Osteoblast (primary cell): ENCODE measurements at places on chromosomes 12 and 14. TPM values are rescaled to one million over a fixed set of nuclear protein-coding genes. Genes with fewer than 3 reads are reported as not detected.
A peak's percentile ranks its signal among the peaks of the same experiment; 100 is the strongest.

GRCh38 chr14:97074856-97075255 lies 277.7 kb downstream of the VRK1 start:
- DNase-seq, result no peak

DNA sequence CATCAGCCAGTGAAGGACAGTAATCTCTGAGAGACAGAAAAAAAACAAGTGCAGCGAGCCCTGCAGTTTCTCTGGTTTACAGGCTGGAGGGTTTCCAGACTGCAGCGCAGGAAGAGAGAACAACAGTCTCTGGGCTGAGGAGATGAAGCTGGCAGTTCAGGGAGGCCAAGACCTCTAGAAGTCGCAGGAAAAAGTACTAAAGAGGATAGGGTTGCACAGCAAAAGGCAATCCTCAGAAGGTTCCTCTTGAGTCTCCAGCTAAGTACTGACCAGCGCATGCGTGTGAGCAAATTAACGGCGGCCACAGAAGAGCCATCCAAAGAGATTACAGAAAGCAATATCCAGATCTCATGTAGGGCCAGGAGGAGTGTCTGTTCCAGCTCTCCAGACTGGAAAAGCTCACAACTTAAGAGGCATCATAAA lies 12.2 kb upstream of the CCDC60 start:
- no peak for DNase-seq

- DNase-seq, result no peak
Measured at GRCh38 chr12:45355730-45356129, 139.8 kb downstream of the ANO6 start.

ANKRD33 gene
- total RNA-seq, result not detected in 2 replicates

- no peak for DNase-seq
Measured at GRCh38 chr12:27221625-27222387, 22.3 kb upstream of the STK38L start.

GRCh38 chr12:57092876-57093414 lies 4.0 kb downstream of the NAB2 start:
- peak; percentile 39 for DNase-seq

GPX2 gene
- not detected in 2 replicates for total RNA-seq

GRCh38 chr14:95440951-95441350 lies 75.5 kb downstream of the SYNE3 start:
- peak; percentile 81 for DNase-seq

GRCh38 chr12:3035815-3036702 lies 41.1 kb upstream of the TSPAN9 start:
- peak; percentile 84 for DNase-seq

MGP gene
- 8.0 and 16.8 TPM in 2 replicates for total RNA-seq

TCTN2 gene
- total RNA-seq, result 23.5 and 23.6 TPM in 2 replicates

GRCh38 chr12:53937099-53937498 lies 1.5 kb upstream of the HOXC13 start:
- DNase-seq, result no peak

GRCh38 chr14:89391123-89391522 lies 25.9 kb downstream of the FOXN3 start:
- DNase-seq, result no peak
